CD4-positive, alpha-beta T cell (primary cell): ENCODE measurements at places on chromosomes 2 and 18.
A peak's percentile ranks its signal among the peaks of the same experiment; 100 is the strongest.

DNA sequence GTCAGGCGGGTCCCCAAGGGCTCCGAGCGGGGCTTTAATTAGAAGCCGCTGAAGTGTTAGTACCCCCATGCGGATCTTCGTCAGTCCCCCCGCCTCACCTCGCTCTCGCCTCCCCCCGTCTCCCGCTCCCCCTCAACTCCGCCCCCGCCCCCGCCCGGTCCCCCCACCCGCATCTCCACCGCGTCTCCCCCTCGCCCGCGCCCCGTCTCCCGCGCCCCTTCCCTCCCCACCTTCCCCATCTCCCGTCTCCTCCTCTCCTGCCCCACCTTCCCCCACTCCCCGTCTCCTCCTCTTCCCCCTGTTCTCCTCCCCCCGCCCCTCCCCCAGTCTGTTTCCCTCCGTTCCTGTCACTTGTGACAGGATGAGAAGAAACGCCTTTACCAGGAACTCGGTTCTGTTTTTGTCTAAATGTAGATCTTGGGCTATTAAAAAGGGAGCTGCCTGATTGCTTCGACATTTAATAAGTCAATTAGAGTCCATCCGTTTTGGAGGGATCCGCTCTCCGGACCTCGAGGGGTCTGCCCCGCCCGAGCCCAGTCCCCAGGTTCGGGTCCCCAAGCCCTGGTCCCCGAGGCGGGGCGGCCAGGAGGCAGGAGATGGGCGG lies 969 bp upstream of the ALKAL2 start:
- no peak for DNase-seq

DNA sequence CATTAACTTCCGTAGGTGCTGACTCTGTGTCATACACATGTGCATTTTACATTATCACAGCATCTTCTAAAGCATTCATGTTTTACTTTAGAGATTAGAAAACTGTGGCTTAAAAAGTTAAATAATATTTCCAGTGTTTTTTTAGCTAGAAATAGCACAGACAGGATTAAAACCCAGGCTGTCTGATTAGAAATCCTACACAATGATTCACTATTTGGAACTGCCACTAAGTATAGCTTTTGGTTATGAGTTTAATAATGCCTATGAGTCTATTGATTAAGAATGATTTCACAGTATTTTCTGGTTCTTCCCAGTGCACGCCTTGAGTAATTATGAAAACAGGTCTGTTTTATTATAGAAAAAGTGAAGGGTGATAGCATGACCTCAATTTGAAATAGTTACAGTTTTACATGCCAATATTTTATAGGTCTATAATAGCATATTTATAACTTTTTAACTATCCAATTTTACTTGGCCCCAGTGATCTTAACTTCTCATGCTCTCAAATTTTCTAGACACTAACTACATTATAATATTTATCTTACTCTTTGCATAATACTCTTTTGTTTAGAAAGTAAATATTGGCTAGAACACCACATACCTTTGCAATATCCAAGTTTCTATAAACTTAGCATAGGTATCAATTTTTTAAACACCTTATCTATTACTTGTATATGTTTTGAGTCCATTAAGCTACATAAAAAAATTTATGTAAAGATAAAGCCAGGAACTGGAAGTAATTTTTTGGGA lies 313.2 kb downstream of the RND3 start:
- DNase-seq, result no peak

DNA sequence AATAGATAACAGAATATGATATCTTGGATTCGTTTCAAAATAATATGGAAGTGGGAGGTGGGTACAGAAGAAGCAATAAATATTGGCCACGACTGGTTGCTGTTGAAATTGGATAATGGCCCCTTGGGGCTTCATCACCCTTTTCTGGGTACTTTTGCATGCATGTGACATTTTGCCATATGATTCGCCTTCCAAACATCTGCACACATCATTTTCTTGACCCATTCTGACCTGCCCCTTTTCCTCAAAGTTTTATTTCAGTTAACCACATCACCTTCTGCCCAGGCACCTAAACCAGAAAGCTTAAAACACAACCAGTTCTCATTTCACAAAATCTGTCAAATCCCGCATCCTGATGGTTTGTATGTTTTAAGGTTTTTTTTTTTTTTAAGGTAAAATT lies 116.7 kb upstream of the AGAP1 start:
- no peak for DNase-seq

DNA sequence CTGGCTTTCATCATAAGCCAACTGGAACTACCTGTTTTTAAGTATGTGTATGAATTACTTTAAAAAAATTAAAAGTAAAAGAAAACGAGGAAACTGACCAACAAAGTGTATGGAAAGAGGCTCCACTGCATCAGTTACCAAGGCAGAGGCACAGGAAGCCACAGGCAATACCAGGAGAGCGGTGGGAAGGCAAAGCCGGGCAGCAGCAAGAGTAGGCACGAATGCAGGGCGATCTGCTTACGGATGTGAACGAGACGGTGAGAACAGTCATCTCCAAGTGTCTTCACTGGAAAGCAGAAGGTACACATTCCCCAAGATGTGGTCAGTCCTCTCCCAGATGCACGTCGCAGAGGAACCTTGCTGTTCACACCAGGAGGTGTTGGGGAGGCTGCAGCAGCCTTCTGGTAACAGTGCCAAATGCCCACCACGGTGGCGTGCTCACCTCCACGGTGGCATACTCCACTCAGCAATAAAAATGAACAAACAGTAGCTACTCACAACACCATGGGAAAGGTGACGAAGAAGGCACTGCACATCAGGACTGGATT lies 43.1 kb downstream of the HS6ST1 start:
- DNase-seq, result no peak

DNA sequence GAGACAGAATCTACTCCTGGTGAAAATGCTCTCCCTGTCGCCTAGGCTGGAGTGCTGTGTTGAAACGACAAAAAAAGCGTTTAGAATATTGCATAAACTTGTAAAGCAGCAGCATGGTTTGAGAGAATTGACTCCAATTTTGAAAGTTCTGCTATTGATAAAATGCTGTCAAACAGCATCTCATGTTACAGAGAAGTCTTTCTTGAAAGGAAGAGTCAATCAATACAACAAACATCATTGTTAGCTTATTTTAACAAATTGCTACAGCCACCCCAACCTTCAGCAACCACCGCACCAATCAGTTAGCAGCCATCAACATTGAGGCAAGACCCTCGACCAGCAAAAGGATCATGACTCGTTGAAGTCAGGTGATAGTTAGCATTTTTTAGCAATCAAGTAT lies 6.9 kb downstream of the C2orf76 start:
- no peak for DNase-seq

GRCh38 chr2:194363295-194363694 lies 1293.7 kb upstream of the SLC39A10 start:
- no peak for DNase-seq

DNA sequence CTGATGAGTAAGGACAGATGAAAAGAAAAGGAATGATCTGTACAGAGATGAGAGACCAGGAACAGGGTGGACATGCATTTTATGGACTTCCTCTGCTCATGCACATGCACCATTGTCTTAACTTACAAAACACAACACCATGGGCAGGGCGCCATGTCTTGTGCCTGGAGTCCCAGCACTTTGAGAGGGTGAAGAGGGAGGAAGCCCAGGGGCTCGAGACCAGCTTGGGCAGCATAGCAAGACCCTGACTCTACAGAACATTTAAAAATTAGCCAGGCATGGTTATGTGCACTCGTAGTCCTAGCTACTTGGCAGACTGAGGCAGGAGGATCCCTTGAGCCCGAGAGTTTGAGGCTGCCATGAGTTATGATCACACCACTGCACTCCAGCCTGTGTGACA lies 86.9 kb downstream of the ZFP36L2 start:
- DNase-seq, result no peak

DNA sequence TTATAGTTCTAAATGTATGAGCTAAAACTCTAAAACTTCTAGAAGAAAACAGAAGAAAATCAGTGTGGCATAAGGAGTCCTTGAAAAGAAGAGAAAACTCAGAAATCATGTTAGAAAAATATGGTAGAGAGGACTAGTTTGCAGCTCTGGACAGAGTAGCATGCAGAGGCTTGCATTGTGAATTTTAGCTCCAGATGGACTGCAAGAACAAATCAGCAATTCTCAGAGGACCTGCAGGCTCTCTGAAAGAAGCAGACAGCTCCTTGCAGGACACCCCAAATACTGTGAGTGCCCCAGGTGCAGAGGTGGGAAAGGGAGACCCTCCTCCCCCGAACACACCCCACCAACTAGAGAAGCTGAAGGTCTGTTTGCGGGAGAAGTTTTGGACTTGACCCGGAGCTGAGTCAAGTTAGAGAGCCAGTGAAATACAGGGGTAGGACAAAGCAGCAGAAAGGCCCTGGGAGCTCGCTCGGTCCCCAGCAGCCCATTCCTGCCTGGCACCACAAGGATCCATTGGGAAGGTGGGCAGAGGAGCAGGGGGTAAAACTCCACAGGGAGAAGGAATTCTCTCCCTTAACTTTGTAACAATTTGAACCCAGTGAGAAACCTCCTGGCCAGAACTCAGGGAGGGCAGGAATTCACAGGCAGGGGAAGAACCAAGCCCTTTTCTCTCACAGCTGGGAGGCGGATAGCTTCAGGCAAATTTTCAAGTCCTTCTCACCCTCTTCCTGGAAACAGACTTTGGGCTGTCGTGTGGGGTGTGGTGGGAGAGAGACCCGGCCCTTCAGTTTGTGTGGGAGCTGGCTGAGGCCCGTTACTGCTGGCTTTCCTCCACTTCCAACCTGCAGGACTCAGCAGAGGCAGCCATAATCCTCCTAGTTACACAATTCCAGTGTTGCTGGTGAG lies 216.2 kb upstream of the SLC35G4 start:
- no peak for DNase-seq

DNA sequence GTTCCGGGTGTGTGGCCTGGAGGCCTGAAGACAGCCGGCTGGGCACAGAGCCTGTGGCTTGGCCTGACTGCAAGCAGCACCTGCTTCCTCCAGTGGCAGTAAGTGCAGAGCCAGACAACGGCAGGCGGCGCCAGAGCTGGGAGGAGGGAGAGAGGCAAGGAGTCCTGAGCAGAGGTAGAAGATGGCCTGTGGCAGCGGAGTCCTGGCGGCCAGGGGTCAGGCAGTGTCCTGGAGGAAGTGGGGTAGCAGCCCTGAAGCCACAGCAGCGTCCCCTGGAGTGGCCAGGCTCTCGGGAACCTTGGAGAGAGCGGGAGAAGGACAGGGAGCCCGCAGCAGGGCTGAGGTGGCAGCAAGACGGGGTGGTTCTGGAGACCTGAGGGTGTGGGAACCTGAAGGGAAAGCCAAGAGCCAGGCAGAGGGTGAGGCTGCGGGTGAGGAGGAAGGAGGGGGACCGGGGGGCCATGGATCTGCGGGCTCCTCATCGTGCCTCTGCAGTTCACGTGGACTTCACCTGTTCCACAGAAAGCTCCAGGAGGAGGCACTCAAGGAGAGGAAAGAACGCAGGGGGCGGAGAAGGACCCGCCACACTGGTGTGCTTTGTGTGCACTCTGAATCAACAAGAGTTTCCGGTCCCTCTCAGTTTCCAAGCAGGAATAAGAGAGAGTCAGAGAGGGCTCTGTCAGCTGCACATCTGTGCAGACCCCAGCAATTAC lies 85.9 kb downstream of the USP40 start:
- DNase-seq, result no peak

DNA sequence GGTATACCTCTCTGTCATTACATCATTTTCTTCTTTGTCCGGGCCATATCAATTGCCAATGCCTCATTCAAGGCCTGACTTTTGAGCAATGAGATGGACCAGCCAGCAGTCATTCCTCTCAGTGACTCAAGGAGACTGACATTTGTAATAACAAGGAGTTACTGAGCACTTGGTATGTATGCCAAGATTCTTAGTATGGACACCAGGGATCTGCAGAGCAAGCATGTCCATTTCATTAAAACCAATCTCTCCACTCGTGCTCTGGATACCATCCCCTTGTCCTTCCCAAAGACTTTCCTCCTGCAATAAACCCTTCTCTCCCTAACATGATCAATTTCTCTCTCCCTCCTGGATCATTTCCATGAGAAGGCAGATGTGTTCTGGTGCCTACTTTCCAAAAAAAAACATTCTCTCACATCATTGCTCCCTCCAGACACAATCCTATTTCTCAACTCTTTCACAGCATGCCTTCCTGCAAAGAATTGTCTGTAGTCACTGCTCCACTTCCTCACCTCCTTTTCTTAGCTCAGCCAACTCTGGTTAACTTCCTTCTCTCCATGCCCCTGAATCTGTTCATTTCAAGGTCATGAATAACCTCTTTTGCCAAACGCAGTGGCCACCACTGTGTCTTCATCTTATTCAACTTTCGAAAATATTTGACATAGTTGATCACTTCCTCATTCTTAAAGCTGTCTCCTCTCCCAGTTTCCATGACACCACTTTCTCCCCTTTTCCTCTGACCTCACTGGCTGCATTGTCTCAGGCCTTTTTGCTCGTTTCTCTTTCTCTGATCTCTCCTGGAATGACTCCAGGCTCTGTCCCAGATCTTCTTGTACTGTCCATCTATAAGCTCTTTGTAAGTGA lies 102.8 kb upstream of the CYP1B1 start:
- no peak for DNase-seq

GRCh38 chr2:165864296-165864695 lies 70.2 kb upstream of the GALNT3 start:
- DNase-seq, result no peak

- peak; percentile 27 for DNase-seq
These were observed 14.1 kb upstream of the CNNM3 start for GRCh38 chr2:96801786-96802595.
